Activated gamma-delta T cell treated with anti-CD3 and anti-CD28 coated beads, Interleukin-2, amount 50 U/mL, for 16 hours (primary cell): ENCODE measurements at places on chromosomes 7 and 10.

GRCh38 chr10:24449321-24449740, 240.4 kb downstream of the KIAA1217 start:
- no peak for DNase-seq

DNA sequence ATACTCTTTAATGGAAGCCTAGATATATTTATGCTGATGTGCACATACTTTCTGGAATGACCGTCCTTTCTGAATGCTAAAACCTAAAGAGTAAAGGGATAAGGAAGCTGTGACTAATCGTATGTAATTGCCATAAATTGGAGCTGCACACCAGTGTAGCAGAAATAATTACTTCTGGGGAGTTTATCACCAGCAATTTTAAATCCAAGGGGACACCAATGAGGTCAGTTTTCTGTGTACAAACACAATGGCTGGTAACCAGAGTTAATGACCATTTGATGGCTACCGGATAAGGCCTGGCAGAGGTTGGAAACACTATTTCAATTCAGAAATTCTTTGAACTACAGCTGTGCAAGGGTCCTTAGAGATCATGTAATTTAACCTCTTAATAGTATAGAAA, 670.1 kb downstream of the REEP3 start:
- DNase-seq = no peak

DNA sequence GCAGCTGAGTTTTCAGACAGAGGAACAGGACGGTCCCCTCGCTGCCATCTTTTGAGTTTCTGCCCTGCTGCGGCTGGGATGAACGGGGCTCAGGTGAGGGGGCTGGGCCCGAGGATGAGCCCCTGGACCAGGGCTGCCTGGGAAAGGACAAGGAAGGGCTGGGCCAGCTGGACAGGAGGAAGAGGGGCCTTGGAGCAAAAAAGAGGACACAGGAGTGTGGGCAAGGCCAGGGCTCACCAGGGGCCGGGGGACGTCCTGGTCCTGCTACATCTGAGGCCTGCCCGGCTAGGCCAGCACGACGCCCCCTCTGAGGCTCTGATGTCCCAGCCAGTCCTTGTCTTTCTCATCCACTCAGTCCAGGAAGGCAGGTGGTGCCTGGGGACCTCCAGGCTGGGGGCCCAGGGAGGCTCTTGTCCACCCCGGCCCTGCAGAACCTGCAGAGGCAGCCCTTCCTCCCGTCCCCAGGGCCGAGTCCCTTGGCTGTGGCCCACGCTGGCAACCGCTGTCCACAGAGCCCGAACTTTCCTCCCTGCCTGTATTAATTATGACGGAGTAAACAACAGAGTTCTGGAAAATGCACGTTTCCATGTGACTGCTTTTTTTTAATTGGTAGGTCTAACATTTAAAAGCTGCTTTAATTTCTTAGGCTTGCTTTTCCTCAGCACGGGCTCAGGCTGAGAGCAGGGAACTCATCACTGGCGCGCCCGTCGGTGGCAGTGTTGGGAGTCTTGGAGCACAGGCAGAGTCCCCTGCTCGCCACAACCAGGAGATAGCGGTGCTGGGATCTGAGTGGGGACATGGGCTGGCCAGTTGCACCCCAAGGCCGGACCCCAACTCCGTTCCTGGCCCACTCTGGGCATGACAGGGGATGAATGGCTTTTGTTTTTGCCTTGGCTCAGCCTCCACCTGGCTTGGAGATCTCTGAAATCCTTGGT, 187.7 kb downstream of the ELFN1 start:
- DNase-seq = no peak

GRCh38 chr7:20791538-20792434, 5.1 kb upstream of the SP8 start:
- DNase-seq = no peak
